ENCODE measurements at places on chromosomes 7 and 10. TPM values are rescaled to one million over a fixed set of nuclear protein-coding genes. Genes with fewer than 3 reads are reported as not detected.

The DIP2C gene
- 28.3 TPM for total RNA-seq

The RSU1 gene
- total RNA-seq = 56.1 TPM

The NOS3 gene
- total RNA-seq = 19.4 TPM

The OGDHL gene
- total RNA-seq = 1.9 TPM

The JAKMIP3 gene
- total RNA-seq = 1.6 TPM
